ENCODE measurements at places on chromosomes 16 and 17.

- DNase-seq, result no peak
These were observed 73.1 kb downstream of the KSR1 start for GRCh38 chr17:27529230-27529796.

GRCh38 chr17:73754886-73755400 is 110.7 kb upstream of the SDK2 start:
- DNase-seq, result no peak

DNA sequence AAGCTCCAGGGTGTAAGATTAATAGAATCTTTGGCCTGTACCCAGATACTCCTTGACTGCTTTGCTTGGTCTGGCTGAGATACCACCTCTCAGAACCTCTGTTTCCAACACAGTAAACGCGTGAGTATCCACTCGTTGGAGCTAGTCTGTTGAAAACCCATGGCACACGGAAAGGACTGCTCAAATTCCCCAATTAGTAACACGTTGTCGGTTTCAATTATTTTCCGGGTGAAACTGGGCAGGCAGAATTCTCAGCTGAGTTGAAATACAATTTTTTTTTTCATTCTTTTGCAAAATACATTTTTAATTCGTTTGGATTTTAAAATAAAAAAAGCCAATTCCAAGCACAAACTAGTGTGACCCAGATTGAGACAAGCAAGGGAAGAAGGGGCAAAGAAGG is 120.5 kb downstream of the MAF start:
- no peak for DNase-seq

DNA sequence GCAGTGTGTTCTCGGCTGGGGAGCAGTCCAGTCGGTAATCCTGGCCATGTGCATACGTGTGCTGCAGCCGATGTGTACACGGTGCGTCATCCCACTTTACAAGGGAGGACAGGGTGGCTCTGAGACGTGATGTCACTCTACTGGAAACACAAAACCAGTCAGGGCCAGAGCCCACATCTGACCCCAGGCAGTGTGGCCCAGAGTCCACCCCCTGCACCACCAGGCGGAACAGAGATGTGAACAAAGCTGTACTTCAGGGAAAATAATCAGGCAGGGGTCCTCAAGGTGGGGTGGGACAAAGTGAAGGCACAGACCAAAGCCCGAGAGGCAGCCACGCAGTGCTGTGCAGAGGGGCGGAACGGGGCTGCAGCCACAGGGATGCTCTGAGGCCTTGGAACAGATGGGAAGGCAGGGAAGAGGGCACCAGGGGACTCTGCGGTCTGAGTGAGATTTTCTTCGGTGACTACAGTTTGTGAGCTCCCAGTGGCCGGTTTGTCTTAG is 181.5 kb downstream of the ZNF423 start:
- DNase-seq, result no peak

DNA sequence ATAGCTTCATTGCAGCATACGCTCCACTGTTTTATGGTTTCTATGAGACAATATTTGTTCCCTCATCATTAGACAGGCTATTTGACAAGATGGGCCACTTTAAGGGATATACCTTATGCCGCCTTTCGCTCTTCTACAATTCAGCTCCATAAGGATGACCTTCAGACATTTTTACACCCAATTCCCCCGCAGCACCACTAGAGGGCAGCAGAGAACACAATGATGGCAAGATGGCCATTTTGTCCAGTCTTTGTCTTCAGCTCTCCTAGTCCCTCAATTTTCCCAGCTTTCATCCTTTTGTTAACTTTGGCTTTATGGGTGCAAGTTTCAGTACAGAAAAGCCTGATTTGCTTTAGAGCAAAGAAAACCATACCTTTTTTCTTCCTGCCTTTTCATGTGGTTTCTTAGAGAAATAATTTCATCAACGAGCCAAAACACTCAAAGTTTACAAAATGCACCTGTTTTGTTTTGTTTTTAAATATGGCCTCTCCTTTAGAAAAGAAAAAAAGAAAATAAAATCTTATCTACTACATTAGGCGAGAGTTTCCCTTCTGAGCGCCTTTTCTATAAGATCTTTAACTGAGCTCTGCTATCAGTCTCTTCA is 355.3 kb downstream of the TOX3 start:
- peak; percentile 4 for DNase-seq

DNA sequence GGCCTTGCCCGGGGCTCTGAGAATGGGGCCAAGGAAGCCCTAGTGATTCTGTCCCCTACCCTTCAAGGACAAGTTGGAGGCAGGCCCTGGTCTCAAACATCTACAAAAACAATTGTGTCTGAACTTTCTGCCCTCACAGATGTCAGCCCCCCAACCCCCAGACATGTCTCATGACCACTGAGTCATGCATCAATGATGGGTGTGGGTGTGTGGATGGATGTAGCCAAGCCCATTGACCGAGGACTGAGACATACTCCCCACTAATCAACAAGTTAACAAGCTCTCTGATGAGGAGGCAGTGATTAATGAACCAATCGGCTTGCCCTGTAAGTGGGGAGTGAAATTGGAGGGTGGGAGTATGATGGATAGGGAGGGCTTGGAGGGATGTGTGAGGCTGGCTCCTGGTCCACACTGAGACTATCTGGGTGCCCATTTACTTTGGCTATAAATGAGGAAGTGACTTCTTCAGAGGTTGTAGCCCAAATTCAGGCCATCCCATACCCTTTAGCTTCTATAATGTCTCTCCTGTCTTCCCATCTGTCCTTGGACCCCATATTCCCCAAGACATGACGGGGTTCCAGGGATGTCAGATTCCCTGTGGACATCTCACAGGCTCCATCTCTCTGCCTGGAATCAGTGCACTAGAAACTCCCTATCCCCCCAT is 97.1 kb upstream of the TMEM97 start:
- DNase-seq, result no peak

GRCh38 chr17:36869856-36870719 is 67.2 kb upstream of the LHX1 start:
- DNase-seq, result no peak

DNA sequence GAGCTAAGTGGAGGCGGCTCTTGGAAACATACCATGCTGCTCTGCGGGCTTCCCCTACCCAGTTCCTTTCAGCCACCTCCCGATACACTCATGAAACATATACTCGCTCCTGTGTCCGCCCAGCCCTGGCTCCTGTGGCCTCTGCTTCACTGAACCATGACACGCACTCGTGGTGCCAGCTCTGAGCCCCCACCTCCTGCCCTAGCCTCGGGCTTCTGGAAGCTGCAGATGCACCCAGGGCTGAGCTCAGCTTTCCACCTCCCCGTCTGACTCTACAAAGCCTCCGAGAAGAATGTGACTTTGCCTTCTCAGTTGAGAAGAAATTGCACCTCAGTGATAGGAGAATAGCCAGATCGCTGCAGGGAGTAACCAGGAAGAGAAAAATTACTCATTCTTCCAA is 11.0 kb downstream of the CALB2 start:
- DNase-seq, result no peak

GRCh38 chr17:46024590-46024989 is 25.5 kb downstream of the STH start:
- DNase-seq, result no peak

GRCh38 chr16:67304020-67304419 is 22.5 kb downstream of the KCTD19 start:
- no peak for DNase-seq

DNA sequence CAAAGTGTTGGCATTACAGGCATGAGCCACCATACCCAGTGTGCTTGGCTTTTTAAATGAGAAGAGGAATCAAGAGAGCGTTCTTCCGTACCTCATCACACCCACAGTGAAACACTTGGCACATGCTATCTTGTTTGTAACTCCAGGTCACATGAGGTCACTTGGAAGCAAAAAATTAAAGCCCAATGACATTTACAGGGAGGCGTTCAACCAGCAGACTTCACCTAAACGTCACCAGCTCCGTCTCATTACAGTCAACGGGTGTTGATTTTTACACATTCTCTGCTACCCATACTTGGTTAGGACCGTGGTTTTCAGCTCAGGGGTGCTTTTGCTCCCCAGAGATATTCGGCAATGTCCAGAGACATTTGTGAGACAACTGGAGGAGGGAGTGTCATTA is 127.0 kb downstream of the XYLT1 start:
- DNase-seq, result no peak

DNA sequence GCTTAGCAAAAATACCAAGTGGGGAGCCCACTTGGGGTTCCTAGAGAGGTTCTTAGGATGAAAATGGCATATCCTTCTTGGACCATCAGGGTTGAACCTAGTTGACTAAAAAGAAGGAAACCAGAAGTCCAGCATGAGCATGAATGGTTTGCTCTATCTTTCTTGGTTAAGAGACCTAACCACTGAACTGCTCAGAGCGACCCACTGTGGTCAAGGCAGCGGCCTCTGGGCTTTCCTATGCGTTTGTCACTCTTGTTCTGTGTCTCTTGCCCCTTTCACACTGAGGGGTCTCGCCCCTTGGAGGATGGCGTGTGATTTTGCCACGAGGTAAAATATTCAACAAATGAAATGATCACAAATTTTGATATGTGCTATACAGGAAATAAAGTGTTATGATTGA is 526 bp upstream of the BORCS6 start:
- no peak for DNase-seq

DNA sequence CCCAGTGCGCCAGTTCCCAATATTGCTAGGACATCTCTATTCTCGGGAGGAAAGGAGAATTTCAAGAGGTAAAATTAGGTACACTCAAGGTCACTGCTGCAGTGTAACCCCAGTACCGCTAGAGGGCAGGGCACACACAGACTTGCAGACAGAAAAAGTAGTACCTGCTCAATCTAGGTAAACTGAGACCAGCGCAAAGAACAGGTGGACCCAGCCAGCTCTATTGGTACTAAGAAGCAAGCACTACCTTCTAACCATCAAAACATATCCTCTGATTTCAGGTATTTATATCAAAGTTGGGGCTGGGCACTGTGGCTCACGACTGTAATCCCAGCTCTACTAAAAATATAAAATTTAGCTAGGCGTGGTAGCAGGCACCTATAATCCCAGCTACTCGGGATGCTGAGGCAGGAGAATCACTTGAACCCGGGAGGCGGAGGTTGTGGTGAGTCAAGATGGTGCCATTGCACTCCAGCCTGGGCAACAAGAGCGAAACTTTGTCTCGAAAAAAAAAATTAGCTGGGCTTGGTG is 3.6 kb upstream of the WDR81 start:
- no peak for DNase-seq

DNA sequence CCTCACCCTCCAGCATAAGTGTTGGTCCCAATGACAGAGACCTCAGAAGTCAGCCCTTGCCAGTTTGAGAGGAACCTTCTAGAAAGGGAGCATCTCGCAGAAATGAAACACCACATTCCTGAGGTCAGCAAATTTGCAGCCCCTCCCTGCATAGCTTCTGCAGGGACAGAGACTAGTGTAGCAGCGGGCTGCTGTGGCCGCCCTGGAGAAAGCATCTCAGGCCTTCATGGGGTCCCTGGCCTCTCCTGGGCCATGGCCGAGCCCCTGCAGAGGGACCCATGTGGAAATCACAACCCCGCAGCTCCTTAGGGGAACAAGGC is 11.4 kb downstream of the HS3ST6 start:
- DNase-seq, result no peak

GRCh38 chr17:48647963-48648245 is 21.7 kb upstream of the HOXB9 start:
- DNase-seq, result no peak

- no peak for DNase-seq
These were observed 424.7 kb upstream of the MAF start for GRCh38 chr16:80025236-80025635.

DNA sequence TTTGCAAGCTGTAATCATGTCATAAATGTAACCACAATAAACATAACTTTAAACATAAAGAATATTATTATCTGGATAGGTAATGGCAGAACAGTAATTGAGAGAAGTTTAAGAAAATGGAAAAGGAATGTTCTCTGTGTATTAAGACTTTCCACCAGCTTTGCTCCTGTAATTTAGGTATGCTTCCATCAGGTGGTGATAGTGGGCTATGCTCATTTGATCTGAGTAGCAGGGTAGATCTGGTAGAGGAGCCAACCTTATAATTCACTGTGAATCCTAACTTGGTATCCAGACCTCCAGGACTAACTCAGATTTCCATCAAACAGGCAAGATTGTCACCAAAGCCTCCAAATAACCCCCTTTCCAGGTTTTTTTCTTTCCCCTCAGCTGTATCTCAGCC is 137.9 kb upstream of the ZKSCAN2 start:
- DNase-seq, result no peak

GRCh38 chr16:67259705-67260104 is 10.9 kb downstream of the SLC9A5 start:
- no peak for DNase-seq

DNA sequence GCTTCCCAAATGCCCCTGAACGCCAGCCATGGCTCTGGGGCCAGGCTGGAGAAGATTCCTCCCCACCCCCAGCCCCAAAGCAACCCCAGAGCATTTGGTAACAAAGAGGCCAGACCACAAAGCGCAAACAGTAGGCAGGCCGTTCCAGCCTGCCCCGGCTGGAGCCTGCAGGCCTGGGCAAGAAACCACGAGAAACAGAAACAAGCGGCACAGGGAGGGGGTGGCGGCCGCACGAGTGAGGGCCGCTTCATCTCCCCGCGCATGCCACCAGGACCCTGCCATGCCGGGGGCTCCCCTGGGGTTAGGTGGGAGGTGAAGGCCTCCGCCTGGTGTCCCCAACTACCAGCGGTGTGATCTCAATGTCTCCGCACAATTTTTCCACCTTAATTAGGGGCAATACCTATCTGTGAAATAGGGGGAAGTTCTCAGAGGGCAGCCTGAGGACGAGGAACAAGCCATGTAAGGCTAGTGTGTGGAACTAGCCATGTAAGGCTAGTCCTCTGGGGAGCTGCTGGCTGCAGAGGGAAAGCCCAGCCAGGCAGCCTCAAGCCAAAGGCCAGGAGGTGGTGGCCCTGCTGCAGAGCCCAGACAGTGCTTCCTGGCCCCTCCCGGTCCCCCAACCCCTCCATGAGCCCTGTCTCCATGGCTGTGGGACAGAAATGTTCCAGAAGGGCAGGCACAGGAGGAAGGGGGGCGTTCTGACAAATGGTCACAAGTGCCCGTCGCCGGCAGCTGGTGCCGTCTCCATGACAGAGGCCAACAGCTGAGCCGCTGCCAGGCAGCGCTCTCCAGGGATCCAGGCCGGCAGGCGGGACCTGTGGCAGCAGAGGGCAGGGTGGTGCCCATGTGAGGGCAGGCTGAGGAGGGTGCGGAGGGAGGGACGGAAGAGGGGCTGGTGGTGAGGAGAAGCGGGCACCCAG is 14.5 kb upstream of the MTSS2 start:
- DNase-seq, result no peak

DNA sequence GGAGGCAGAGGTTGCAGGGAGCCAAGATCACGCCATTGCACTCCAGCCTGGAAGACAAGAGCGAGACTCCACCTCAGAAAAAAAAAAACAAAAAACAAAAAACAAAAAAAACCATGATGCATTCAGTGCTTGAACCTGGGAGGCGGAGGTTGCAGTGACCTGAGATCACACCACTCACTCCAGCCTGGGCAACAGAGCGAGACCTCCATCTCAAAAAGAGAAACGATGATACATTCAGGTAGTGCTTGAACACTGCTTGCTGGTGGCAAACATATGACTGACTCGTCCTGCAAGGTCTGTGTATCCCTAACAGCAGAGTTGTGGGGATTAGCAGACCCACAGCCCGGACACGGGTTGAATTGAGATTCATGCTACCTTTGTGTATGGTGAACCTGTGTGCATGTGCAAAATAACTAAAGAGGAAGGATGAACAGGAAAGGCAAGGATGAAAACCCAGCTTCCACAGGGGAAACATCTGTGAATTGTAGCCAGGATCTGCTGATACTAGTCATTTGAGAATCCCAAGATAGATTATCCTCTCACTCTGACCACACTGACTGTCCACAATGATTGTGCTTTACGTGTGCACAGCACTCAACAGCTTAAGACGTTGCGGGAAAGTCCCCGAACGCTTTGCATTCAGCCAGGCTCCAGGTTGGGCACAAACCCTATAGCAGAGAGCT is 52.4 kb upstream of the MRPS23 start:
- DNase-seq, result no peak

Data from stimulated activated CD8-positive, alpha-beta memory T cell treated with anti-CD3 and anti-CD28 coated beads, Interleukin-2, amount 100 ng/mL, for 48 hours (primary cell).